ENCODE measurements at places on chromosomes 2 and 18. TPM values are rescaled to one million over a fixed set of nuclear protein-coding genes. Genes with fewer than 3 reads are reported as not detected.

The CHST10 gene
- total RNA-seq: 1.1 TPM

DNA sequence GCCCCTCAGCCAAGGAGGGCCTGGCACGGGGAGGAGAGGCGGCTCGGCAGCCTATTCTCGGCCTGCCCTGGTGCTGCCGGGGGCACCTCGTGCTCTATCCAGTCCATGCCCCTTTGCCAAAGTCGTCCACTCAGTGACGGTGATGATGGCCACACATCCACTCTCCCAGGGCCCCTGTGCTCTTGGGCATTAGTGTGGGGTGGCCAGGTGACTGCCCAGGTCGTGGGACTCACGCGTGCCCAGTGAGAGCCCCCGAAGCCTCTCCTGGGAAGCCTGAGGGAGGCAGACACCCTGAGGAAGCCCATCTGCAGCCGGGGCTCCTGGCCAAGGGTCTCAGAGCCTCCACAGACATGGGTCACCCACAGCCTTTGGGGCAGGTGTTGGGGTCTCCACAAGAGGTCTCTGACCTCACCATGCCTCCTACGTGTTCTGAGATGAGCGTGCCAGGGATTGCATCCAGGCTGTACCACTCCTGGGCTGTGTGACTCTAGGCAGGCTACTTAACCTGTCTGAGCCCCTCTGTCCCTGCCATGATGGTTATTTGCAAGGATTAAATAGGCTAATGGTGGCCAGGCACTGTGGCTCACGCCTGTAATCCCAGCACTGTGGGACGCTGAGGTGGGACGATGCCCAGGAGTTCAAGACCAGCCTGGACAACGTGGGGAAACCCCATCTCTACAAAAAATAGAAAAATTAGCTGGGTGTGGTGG, 12.9 kb downstream of the RAMP1 start:
- H3K4me1 ChIP-seq: peaks cover 19% of the 10 kb centered on the region
- H3K27me3 ChIP-seq: no peaks in the 10 kb centered on the region
- no peaks in the 10 kb centered on the region for H3K36me3 ChIP-seq
- DNase-seq: no peak

The HTR2B gene
- 0.40 TPM for total RNA-seq

DNA sequence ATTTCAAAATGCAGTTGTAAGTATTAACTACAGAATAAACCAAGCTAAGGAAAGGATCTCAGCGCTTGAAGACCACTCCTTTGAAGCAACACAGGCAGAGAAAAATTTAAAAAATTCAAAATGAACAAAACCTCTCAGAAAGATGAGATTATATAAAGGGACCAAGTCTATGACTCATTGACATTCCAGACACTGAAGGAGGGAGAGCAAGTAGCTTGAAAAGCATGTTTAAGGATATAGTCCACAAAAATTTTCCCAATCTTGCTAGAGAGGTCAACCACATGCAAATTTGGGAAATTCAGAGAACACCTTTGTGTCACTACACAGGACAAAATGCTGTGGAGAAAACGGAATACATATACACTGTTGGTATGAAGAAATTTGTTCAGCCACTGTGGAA, 112.6 kb upstream of the MC4R start:
- H3K4me1 ChIP-seq: no peaks in the 10 kb centered on the region
- DNase-seq: no peak
- no peaks in the 10 kb centered on the region for H3K27me3 ChIP-seq
- no peaks in the 10 kb centered on the region for H3K36me3 ChIP-seq
- no peak overlapping the region for H3K27ac ChIP-seq

The CCDC178 gene
- not detected for total RNA-seq

The IFIH1 gene
- total RNA-seq: 133 TPM

The IL36A gene
- total RNA-seq: not detected

- no peak overlapping the region for H3K4me3 ChIP-seq
- no peak overlapping the region for H3K27ac ChIP-seq
- H3K27me3 ChIP-seq: no peaks in the 10 kb centered on the region
- no peaks in the 10 kb centered on the region for H3K36me3 ChIP-seq
- H3K4me1 ChIP-seq: no peaks in the 10 kb centered on the region
Measured at GRCh38 chr2:120631724-120632123, 103.9 kb upstream of the GLI2 start.

GRCh38 chr2:39432701-39433100, 4.4 kb downstream of the MAP4K3 start:
- H3K27me3 ChIP-seq: no peaks in the 10 kb centered on the region
- peaks cover 5% of the 10 kb centered on the region for H3K4me1 ChIP-seq
- H3K27ac ChIP-seq: no peak overlapping the region
- H3K36me3 ChIP-seq: no peaks in the 10 kb centered on the region
- no peak for DNase-seq
- no peak overlapping the region for H3K4me3 ChIP-seq

GRCh38 chr2:71882949-71883472, 264.7 kb downstream of the CYP26B1 start:
- peaks cover 5% of the 10 kb centered on the region for H3K4me1 ChIP-seq
- DNase-seq: peak; percentile 51
- no peak overlapping the region for H3K4me3 ChIP-seq
- no peak overlapping the region for H3K27ac ChIP-seq
- H3K36me3 ChIP-seq: no peaks in the 10 kb centered on the region
- no peaks in the 10 kb centered on the region for H3K27me3 ChIP-seq

Measured in transverse colon (tissue), 4 donors.